Uterus (tissue), 4 donors: ENCODE measurements at places on chromosomes 7 and 10. TPM values are rescaled to one million over a fixed set of nuclear protein-coding genes. Genes with fewer than 3 reads are reported as not detected.

DNA sequence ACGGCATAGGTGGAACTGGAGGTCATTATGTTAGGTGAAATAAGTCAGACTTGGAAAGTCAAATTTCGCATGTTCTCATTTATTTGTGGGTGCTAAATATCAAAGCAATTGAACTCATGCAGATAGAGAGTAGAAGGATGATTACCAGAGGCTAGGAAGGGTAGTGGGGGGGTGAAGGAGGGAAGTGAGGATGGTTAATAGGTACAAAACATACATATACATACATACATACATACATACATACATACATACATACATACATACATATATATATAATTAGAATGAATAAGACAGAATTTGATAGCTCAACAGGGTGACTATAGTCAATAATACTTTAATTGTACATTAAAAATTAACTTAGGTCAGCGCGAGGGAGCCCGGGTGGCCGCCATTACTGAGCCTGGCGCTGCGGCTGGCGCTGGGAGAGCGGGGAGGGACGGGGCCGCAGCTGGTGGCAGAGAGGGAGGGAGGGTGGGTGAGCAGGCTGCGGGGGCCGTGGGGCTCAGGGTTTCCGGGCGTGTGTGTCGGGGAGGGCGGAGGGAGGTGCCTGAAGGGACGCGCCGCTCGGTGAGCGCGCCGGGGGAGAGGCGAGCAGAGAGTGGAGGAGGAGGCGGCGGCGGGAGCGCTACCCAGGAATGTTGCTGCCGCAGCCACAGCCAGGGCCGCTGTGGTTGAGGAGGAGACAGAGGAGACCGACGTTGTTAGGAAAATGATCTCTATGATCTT is 85.8 kb upstream of the EGFR start:
- H3K4me3 ChIP-seq, result peak overlapping the region; percentile 15
- DNase-seq, result peak; percentile 39
- peak overlapping the region; percentile 28 for H3K27ac ChIP-seq
- H3K27me3 ChIP-seq, result no peaks in the 10 kb centered on the region

- no peak for DNase-seq
- no peaks in the 10 kb centered on the region for H3K4me1 ChIP-seq
- no peaks in the 10 kb centered on the region for H3K27me3 ChIP-seq
- H3K27ac ChIP-seq, result no peak overlapping the region
Observed at GRCh38 chr10:104230490-104230889, 1.7 kb downstream of the CFAP43 start.

DNA sequence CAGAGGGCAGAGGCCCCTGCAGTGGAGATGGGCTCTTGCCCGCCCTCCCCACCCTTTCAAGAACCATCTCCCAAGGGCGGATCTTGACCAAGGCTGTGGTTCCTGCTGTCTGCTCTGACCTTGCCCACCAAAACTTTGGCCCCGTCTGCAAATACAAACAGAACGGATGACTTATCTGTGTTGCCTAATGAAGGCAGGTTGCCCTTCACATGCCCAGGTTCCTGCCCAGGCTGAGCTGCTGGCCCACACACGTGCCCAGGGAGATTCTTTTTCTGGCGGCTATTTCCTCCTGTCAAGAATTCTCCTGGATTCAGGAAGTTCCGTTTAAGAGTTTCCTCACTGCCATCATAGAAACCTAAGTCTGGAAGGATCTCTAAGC is 78.3 kb downstream of the PROSER2 start:
- DNase-seq, result no peak
- H3K36me3 ChIP-seq, result no peaks in the 10 kb centered on the region
- H3K27ac ChIP-seq, result no peak overlapping the region
- no peaks in the 10 kb centered on the region for H3K4me1 ChIP-seq
- H3K4me3 ChIP-seq, result no peak overlapping the region

GRCh38 chr10:127926455-127926854 is 19.6 kb downstream of the PTPRE start:
- no peaks in the 10 kb centered on the region for H3K4me1 ChIP-seq
- H3K27me3 ChIP-seq, result no peaks in the 10 kb centered on the region
- DNase-seq, result no peak
- no peak overlapping the region for H3K27ac ChIP-seq
- no peak overlapping the region for H3K4me3 ChIP-seq

Gene EZH2
- total RNA-seq, result 35.3 TPM

GRCh38 chr10:69685802-69686585 is 55.9 kb downstream of the FAM241B start:
- no peaks in the 10 kb centered on the region for H3K4me1 ChIP-seq
- DNase-seq, result peak; percentile 21
- H3K36me3 ChIP-seq, result no peaks in the 10 kb centered on the region
- H3K27ac ChIP-seq, result peak overlapping the region; percentile 1
- no peak overlapping the region for H3K4me3 ChIP-seq

DNA sequence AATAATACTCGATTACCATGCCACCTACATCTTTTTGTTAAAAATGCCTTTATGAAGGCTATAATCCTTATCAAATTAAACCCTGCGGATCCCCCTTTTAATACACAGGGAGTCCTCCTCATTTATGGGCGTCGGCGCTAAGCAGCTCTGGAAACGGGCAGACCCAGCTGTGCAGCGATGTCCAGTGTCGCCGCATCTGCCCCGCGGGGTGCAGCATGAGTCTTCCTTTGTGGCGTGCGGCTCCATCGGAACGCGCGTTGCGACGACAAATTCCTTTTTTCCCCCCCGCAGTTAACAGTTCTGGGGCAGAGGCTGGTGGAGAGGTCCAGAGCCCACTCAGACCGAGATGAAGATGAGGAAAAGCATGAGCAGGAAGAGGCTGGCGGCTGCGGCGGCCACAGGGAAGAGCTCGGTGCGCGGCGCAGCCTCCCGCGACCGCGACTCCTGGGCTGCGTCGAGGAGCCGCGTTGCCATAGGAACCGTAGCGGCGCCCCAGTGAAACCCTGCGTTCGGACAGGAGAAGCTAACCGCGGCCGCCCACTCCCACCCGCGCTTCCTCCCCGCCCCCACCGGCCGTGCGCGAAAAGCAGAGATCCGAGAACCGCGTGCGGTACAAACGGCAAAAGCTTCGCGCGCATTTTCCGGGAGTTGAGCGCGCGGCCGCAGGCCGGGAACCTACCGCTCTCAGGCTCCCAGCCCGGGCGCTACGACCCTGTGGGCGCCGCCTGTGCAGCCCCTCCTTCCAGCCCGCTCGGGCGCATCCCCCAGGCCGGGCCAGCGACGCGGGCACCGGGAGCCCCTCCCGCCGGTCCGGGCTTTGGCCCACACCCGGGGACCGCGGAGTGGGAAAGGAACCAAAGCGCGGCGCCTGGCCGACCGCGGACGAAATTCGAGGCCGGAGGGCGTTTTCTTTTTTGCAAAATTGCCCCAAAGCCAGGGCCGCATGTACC is 130.6 kb downstream of the SPAG6 start:
- H3K4me3 ChIP-seq, result peak overlapping the region; percentile 17
- H3K27me3 ChIP-seq, result peaks cover 10% of the 10 kb centered on the region
- no peak for DNase-seq
- H3K27ac ChIP-seq, result no peak overlapping the region
- H3K4me1 ChIP-seq, result peaks cover 3% of the 10 kb centered on the region

- H3K4me3 ChIP-seq, result no peak overlapping the region
- no peak overlapping the region for H3K27ac ChIP-seq
- DNase-seq, result no peak
- no peaks in the 10 kb centered on the region for H3K36me3 ChIP-seq
- H3K4me1 ChIP-seq, result no peaks in the 10 kb centered on the region
- H3K27me3 ChIP-seq, result no peaks in the 10 kb centered on the region
Observed at GRCh38 chr10:128078136-128078969, 47.9 kb downstream of the MKI67 start.

Gene LRRC4
- 0.29 TPM for total RNA-seq

GRCh38 chr7:26685606-26686005 is 178.8 kb downstream of the SKAP2 start:
- no peak overlapping the region for H3K4me3 ChIP-seq
- no peaks in the 10 kb centered on the region for H3K4me1 ChIP-seq
- no peak for DNase-seq

- H3K4me3 ChIP-seq, result no peak overlapping the region
- H3K4me1 ChIP-seq, result no peaks in the 10 kb centered on the region
- H3K27me3 ChIP-seq, result no peaks in the 10 kb centered on the region
Observed at GRCh38 chr10:21057436-21057835, 160.3 kb upstream of the NEBL start.

DNA sequence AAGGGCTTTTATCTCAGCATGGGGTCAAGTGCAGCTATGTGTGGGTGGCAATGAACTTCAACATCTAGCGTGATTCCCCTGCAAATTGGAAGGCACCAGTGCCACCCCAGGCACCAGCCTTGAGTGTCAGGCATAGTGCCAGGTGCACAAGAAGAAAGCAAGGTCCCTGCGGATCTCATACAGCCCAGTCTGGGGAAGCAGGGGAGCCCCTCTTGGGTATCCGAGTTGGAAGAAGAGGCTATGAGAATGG is 269.0 kb downstream of the RPS24 start:
- DNase-seq, result no peak
- H3K27me3 ChIP-seq, result no peaks in the 10 kb centered on the region
- peak overlapping the region; percentile 53 for H3K4me3 ChIP-seq
- H3K27ac ChIP-seq, result peak overlapping the region; percentile 69
- no peaks in the 10 kb centered on the region for H3K4me1 ChIP-seq

GRCh38 chr10:91311601-91312381 is 91.3 kb downstream of the PCGF5 start:
- DNase-seq, result no peak
- no peak overlapping the region for H3K4me3 ChIP-seq
- no peaks in the 10 kb centered on the region for H3K27me3 ChIP-seq
- H3K27ac ChIP-seq, result no peak overlapping the region
- H3K4me1 ChIP-seq, result no peaks in the 10 kb centered on the region
- H3K36me3 ChIP-seq, result no peaks in the 10 kb centered on the region

Gene GNAI1
- total RNA-seq, result 53.2 TPM

DNA sequence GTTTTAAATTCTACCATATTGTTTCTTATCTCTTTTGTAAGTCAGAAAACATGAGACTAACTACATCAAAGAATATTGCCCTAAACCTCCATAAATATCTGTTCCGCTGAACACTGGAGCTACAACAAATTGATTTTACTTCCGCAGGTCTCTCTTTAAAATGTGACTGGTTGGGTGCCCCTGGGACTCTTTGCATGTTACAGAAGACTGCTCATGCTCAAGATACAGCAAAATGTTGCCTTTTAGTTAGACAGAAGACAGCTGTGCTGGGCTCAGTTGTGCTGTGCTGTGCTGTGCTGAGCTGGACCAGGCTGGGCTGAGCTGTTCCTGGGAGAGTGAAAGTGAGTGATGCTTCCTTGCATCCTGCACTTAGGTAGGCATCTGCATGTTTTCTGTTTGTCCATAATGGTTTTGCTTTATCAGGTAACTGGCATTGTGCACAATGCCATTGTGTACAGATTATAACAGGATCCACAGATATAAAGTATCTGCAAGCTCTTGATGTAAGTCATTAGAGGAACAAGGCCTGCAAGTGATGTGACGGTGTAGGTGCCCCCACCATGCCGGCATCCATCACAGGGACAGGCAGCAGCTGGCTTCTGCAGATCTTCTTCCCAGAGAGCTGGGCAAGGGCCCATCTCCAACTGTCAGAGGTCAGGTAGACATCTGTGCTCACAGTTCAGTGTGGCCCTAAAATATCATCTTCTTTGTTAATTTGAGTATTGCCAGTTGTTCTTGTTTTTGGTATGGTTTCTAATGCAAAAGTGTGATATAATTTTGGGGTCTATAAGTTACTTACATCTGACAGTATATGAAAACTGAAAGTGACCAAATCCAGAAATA is 972.5 kb upstream of the CELF2 start:
- no peak overlapping the region for H3K27ac ChIP-seq
- H3K27me3 ChIP-seq, result no peaks in the 10 kb centered on the region
- H3K36me3 ChIP-seq, result no peaks in the 10 kb centered on the region
- no peaks in the 10 kb centered on the region for H3K4me1 ChIP-seq
- DNase-seq, result no peak

DNA sequence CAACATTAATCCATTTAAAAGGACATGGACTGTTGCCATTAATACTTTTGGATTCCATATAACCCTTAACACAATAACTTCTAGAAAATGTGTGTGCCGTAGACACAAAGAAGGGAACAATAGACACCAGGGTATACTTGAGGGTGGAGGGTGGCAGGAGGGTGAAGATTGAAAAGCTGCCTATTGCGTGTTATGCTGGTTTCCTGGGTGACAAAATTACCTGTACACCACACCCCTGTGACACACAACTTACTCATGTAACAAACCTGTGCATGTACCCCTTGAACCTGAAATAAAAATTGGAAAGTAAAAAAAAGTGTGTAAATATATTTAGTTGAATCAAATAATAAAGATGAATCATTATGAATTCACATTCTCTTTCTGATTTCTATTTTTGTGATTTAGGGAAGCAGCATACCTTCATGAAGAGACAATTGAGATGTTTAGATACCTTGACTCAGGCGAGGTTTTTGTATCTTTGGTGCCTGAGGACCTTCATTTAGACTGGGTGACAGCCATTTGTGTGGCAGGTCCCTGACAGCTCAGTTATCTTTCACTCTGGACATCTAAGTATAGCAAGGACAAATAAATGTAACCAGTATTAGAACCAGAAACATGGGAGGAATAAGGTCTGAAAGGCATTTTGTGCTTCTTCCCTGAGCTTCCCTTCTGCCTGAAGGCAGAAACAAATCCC is 28.7 kb downstream of the GIMAP8 start:
- peak overlapping the region; percentile 52 for H3K27ac ChIP-seq
- H3K27me3 ChIP-seq, result no peaks in the 10 kb centered on the region
- H3K4me3 ChIP-seq, result no peak overlapping the region
- no peak for DNase-seq
- H3K4me1 ChIP-seq, result no peaks in the 10 kb centered on the region

DNA sequence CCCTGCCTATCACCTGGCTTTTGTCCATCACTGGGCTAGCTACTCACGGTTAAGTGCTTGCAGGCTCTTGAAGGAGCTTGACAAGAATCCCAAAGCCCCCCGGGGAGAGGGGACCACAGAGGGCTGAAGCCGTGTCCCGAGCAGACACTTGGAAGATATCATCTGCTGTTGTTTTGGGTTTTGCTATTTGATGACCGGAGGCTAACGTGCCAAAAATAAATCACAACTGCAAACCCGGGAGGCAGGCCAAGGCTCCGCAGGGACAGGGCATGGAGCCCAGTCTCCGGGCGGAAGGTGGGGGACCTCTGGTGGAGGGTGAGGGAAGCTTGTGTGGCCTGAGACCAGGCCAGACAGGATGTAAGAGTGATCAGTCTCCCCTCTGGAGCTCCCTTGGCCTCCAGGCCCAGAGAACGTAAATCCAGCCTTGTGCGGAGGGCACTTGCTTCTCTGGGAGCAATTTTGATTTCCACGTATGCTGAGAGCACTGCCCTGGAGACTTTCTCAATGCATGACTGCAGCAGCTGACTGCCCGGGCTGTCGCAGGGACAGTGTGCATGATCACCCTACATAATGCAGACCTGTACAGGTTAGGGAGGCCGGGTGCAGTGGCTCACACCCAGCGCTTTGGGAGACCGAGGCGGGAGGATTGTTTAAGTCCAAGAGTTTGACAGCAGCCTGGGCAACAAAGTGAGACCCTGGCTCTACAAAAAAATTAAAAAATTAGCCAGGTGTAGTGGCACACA is at the start of gene PHKG1:
PHKG1 (minus strand) TSS at position 164 of the 743 bp plus-strand sequence. CDS start 4,011 bp downstream, outside the sequence.
- H3K36me3 ChIP-seq, result no peaks in the 10 kb centered on the region
- H3K27me3 ChIP-seq, result no peaks in the 10 kb centered on the region
- H3K27ac ChIP-seq, result peak within 1 kb of the TSS; percentile 72
- peaks cover 7% of the 10 kb centered on the region for H3K4me1 ChIP-seq
- H3K4me3 ChIP-seq, result no peak within 1 kb of the TSS

Gene CTTNBP2
- total RNA-seq, result 87.9 TPM

Gene LIPN
- total RNA-seq, result not detected

Gene ZNF277
- total RNA-seq, result 44.9 TPM
